ENCODE measurements at places on chromosomes 1 and 21.
A peak's percentile ranks its signal among the peaks of the same experiment; 100 is the strongest.

DNA sequence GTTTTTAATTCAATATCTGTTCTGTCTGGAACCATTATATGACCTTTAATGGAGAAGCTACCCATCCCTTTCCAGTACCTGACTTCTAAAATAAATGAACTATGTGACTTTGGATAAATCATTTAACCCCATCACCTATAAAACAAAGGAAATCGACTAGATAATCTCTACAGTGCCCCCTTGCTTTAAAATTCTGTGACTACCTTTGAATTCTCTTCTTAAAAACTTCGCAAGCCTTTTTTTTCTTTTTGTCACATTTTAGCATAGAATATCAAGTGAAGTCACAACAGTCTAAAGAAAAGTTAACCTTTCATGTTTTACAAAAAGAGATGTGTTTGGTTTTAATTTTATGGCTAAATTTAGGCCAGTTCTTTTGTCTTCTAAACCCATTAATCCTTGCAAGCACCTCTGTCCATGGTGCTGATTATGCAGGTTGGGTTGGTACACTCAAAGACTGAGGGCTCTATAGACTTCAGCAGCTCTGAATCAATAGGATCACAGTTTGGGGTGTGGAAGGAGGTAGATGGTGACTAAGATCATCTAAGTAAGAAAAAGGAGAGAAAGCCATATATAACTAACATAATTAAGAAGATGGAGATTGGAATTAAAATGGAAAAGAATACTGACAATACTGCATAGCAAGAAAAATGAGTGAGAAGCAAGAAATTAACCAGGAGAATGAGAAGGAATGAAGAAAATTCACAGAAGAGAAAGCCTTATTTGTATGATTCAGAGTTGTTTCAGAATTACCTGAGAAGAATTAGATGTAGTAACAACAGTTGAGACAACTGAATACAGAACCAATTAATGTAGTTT is 59.2 kb downstream of the TBX15 start:
- DNase-seq: no peak

DNA sequence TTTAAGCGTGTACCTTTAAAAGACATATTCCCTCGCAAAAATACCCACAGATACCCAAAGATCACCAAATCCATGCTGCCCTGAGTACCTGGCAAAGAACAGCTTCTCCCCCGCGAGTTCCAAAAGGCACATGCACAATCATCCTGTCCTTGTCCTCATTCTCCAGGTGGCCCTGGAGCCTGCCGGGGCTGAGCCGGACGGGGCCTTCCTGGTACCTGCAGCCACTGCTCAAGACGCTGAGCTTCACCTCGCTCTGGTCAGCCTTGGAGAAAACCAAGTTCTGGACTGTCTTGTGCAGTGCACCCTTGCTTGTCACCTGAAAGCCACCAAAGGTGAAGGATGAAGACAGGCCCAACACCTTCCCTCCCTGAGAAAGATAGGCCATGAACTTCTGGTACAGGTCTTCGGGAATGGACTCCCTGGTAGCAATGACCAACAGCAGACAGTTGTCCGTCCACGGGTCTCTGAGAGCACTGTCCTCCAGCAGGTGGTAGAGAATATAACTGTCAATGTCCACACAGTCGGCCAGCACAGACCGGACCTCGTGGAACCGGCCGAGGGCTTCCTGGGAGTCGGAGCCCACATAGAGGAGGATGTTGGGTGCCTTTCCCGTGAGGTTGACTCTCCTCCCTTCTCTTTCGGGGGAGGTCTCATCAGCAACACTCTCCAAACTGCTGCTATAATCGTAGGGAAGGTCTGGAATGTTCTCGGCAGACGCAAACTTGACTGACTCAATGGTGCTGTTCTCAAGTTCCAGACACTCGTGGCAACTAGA is 29.9 kb downstream of the HLCS start:
- no peak for DNase-seq

GRCh38 chr1:21687081-21687529 is 17.9 kb upstream of the RAP1GAP start:
- DNase-seq: no peak

GRCh38 chr1:229032375-229032774 is 238.5 kb upstream of the RAB4A start:
- no peak for DNase-seq

DNA sequence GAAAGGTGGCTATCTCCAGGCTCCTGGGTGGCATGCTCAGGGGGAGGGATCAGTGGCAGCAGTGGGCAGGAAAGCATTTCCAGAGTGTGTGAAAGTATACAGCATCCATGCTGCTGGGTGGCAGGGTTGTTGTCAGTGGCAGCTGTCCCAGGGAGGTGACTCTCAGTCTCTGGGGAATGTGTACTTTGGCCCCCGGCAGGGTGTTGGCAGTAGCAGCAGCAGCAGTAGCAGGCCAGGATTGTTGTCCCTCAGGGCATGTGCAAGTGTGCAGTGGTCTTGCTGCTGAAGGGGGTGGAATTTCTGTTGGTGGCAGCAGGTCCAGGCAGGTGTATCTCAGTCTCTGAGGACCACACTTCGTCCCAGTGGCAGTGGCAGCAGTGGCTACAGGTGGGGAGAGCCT is 71.7 kb upstream of the GUCA2B start:
- no peak for DNase-seq

DNA sequence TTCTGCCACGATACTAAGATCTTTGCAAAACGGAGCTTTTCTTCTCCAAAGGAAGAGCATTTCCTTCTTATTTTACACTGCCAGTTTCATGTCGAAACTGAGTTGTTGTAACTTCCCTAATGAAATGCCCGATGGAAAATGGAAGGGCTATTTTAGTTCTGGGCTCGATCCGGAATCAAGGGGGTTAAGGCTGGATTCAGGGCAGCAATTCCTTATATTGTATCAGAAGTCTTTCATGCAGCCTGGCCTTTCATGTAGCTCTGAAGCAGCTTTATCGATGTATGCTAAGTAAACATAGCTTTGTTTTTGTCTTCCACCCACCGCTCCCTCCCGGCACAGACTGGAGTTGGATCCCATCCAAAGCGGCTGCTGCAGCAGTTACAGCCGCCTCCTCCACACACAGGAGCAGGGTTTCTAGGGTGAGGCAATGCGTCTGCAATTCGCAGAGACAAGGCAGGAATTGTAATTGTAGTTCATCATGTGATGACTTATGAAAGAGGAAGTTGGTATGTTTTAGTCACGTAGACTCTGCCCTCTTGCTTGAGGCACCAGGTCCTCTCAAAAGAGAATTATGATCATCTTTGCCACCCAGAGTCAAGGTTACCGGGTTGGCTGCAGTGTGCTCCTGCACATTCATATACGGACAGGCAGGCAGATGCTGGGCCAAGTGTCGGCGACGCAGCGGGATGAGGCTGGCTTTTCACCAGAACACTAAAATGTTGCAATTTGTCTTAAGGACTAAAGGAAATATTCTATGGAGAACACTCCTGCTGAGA is 2.6 kb upstream of the IRF2BP2 start:
- peak; percentile 58 for DNase-seq

DNA sequence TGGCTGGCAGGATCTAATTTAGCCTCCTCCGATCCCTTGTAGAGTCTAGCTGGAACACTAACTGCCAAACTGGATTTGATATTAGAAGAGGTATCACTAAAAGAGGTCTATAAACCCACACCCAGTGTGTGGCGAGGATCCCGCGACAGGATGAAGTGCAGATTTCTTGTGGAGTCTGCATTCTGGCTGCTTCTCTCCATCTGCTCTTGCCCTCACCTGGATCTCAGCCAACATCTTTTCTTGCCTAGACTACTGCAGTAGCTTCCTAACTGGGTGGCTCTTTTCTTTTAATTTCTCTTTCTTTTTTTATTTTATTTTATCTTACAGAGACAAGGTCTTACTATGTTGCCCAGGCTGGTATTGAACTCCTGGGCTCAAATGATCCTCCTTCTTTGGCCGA is 48.9 kb upstream of the CAPZB start:
- DNase-seq: no peak

DNA sequence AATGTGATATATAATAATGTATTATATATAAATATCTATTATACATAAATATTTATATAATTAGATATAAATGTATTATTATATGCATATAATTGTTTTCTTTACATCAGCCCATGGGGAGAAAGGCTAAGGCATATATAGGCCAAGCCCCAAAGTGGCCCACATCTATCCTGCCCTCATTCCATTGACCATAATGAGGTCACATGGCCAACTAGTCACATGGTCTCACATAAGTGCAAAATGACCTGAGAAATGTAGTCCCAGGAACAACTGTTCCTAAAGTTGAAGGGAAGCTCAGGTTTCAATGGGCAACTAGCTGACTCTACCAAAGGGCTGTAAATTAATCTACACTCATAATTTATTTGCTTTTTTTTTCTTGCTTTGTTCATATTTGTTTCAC is 14.5 kb upstream of the CCDC185 start:
- DNase-seq: no peak

GRCh38 chr1:190752131-190752530 is 274.5 kb upstream of the BRINP3 start:
- no peak for DNase-seq

DNA sequence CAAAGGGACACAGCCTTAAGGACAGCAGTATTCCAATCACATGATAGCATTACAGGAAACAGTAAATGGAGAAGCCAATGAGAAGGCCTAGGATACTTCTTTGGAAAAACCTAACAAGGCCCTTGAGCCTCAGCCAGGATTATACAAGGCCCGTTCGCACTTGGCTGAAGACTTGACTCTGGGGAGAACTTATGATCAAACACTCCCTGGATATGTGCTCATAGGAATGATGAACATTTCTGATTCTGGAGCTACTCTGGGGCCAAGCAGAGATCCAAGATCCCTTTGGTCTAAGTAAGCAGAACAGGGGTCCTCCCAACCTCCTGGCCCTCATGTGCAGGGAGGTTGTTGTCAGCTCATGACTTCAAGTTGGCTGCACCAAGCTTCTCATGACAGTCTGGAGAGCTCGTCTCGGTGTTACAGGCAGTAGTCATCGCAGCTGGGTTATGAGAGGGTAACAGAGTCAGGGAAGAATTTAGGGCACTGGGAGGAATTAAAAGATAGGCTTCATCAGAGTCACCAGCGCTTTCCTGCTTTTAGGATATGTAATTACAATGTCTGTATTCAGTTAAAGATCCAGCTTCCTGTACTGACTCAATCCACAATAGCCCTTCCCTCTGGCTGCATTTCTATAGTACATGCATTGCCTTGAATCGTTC is 92.5 kb upstream of the IRF2BP2 start:
- no peak for DNase-seq

GRCh38 chr21:45590246-45590725 is 48.0 kb upstream of the SLC19A1 start:
- DNase-seq: peak; percentile 53

GRCh38 chr1:235030919-235031596 is 97.6 kb downstream of the TOMM20 start:
- no peak for DNase-seq

- DNase-seq: no peak
Observed at GRCh38 chr1:46215504-46215903, 12.4 kb downstream of the LURAP1 start.

DNA sequence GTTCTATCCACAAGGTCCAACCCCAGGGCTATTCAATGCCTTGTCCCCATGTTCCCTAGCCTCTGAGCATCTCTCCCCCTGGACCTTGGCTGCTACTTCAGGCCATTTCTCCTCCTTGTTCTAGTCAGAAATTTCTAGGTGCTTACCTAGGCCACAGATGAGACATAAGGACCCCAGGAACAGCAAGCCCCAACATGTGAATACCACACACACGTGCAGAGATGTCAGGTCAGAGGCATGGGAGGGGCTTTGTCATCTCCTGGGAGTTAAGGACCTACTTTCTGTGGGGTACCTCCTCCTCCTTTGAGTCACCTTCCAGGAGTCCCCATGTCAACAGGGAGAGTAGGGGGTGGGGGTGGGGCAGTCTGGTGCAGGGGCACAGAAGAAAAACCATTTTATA is 7.1 kb upstream of the RGS16 start:
- no peak for DNase-seq

DNA sequence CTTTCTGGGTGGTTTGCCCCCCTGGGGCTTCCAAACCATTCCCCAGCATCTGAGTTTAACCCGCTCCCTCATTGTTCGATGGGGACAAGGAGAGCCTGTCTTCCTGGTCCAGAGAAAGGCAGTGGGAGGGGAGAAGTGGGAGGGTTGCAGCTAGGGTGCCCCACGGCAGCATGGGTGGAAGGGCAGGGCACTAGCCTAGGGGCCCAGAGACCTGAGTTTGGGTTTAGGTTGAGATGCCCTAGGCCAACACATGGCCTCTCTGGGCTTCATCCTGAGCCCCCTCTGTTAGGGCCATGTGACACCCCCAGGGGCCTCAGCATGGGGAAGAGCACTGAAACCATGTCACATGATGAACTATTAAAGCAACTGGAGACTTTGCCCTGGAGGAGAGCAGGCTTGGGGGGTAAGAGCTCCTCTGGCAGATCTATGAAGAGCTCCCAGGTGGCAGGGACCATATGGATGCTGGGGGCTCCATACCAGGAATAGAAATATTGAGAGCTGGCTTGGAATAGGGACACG is 9.7 kb upstream of the RUNX3 start:
- DNase-seq: no peak

GRCh38 chr1:229067546-229067945 is 203.4 kb upstream of the RAB4A start:
- DNase-seq: no peak

DNA sequence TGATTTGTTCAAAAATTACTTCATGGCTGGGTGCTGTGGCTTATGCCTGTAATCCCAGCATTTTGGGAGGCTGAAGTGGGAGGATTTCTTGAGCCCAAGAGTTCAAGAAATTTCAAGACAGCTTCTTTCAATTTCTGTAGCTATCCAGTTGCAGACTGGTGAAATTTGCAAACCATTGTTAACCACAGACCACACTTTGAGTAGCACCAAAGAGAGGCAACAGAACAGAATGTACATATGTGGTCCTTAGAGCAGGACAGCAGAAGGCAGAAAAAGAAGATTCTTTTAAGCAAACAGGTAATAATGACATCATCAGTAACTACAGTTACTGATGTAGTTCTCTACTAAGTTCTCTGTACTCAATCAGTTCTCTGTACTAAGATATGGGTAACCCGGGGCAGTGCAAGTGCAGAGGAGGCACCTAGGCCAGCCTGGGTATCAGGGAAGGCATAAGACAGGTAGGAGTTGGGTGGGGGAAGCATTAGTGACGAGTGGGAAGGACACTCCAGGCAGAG is 5.5 kb upstream of the KLF17 start:
- DNase-seq: no peak

DNA sequence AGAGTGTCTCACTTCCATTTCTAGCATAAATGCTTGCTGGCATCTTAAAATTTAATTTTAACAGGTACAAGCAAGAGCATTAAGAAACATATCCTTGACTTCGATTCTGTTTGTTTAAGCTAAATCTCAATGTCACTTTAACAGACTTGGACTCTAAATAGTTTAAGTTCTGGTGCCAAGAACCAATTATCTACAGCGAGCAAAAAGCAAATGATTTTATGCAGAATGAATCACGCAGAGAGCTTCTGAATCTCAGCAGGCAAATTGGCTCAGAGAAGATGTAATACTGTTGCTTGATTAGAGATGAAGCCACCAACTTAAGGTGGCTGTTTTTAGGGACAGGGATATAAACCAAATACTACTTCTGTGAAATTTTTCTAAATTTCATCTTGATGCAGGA is 117.0 kb upstream of the PLD5 start:
- DNase-seq: no peak
